Femur (tissue), 1 donor: ENCODE measurements at places on chromosomes 2 and 18.

DNA sequence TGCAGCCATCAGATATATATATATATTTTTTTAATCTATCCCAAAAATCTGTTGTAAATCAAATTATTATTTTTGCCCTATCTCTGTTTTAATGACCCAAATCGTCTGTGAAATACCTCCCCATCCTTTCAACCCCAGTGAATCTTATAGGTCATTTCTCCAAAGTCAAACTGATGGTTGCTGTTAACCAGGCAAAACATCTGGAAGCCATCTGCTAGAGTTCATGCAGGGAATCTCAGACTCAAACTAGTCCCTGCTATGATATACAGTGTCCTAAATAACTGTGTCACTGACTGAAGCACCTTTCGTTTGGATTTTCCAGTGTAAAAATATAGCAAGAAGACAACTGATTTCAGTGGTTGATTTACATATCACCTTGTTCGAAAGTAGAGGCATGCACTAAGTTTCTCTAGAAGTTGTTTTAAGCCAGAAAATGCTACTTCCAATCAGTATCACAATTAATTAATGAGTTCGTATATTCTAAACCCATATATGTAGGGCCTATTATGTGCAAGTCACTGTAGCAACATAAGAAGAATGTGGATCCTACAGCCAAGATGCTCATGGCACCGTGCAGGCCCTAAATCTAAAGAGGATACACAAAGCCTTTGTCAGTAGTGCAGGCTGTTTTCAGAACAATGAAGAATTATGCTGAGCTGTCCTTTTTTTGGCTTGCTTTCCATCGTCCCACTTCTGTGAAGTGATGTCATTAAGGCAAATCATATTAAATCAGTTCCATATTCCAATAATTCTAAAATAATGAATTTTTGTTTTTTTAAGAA is 566.0 kb downstream of the STK39 start:
- DNase-seq = no peak

DNA sequence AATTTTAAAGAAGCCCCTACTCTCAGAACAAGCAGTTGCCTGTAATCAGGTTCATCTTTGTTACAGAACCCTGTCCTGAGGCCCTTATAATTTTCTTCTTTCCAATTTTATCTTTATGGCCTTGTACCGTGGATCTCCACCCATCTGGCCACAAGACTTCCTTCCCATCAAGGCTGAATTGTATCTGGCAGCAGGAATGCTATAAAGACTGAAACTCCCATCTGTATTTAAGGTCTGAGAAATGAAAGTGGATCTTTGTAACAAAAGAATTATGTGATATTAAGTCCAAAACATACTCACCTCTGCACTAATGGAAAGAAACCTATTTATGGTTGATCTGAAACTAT is 91.8 kb downstream of the METTL8 start:
- DNase-seq = peak; percentile 30

DNA sequence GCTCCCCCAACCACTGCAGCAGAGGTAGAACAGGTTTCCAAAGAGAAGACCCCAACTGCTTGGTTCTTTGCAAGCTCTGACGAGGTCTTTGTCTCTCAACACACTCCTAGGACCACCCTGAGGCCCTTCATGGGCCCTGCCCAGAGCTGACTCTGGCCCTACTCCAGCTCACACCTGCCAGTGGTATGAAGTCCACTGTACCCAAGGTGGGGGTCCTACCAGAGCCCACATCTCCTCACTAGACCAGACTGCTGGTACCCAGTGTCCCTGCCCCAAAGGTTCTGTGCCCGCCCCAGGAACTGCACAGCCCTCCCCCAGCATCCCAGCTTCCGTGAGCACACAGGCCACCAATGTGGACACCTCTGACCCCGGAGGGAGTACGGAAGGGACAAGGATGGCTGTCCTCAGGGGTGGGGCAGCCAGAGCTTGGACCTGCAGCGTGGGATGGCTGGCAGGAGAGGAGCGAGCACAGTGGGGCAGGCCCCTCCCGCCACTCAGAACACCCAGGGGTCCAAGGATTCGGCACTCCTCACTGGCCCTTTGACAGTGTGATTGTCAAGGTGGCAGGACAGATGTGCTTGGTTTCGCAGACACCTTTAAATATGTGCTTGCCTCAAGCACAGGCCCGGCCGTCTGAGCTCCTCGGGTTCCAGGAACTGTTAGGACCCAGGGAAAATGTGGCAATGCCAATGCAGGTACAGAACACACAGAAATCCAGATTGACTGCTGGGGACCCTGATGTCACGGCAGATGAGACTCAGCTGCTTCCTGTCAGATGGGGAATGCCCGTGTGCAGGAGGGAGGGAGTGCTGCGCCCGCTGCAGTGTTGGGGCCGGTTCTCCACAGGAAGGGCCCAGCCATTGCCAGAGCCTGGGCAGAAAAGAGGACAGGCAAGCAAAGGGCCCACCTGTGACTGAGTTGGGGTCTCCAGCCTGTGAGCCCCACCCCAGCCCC is 51.2 kb downstream of the MTERF4 start:
- peak; percentile 12 for DNase-seq

DNA sequence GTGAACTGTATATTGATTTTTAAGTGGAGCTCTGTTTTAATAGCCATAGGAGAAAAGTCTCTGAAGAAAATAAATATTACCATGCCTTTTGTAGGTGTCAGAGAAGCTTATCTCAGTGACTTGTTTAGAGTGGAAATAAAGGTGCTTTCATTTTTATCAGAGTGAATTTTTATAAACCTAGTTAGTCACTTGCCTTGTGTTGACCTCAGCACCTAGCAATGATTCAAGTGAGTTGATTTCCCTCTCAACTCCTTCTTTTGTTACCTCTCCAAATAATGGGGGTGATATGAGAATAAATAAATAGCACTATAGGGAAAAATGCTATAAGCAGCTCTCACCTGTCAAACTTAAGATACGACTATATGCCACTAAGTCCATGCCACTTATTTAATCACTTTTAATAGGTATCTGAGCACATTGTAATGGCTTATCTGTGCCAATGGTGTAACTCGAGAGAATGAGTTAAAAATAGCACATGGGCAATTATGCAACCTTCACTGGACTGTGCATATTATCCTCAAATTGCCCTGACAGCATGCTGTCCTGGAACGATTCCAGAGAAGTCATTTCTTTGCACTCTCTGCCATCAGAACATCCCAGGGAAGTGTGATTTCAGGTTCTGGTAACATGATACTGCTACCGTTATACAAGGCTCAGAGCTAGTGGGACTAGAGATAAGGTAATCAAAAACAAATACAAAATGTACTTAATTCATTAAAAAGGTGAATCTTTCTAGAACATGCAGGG is 290.8 kb downstream of the CCDC85A start:
- no peak for DNase-seq

DNA sequence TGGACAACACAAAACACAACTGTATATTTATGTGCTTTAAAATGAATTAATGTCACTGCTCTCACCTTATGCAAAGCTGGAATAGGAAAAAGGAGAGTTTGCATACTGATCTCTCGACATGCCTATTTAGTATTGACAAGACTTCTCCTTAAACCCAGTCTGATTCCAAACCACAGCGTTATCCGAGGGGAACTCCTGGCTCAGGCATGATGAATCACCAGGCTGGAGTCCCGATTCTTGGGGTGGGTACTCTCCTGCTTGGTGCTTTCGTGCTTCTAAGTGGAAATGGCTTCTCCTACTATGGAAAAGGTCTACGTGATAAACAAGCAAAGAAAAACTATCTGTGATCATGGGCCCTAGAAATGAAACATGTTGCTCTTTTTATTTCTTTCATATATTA is 88.9 kb upstream of the SLC35G4 start:
- DNase-seq = no peak

GRCh38 chr2:224379172-224379571 is 22.7 kb downstream of the FAM124B start:
- no peak for DNase-seq

- no peak for DNase-seq
Measured at GRCh38 chr18:49250816-49251388, 209.5 kb downstream of the DYM start.

DNA sequence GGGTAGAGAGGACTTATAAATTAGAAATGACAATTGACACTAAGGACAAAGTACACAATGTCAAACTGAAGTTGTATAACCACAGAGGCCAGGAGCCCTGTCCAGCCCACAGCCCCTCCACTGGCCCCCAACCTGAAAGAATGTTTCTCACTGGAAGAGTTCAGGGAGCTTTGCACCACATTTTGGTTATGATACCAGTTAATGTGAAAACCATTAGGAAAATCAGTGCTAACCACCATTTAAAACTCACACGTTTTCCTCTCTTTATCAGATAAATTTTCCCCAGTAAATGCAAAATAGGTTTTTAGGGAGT is 6.2 kb upstream of the IL1RL2 start:
- DNase-seq = no peak

- DNase-seq = no peak
Measured at GRCh38 chr2:20330192-20330591, 20.5 kb downstream of the PUM2 start.

DNA sequence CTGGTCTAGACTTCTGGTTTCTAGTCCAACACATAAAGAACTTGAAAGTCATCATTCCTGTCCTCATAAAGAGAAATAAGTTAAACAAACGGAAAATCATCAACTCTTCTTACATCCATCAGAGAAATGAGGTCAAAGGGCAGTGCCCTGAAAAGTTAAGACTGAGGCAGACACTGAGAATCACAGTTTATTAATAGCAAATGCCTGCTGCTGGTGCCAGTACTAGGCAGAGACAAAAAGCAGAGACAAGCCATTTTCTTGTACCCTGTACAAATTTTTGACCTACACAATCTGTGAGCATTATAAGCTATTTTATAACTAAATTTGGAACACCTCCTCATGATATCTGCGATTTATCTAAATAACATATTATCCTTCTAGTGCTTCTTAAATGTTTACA is 36.8 kb downstream of the ATF2 start:
- no peak for DNase-seq

GRCh38 chr18:8357320-8357719 is 251.9 kb upstream of the RAB12 start:
- DNase-seq = no peak

DNA sequence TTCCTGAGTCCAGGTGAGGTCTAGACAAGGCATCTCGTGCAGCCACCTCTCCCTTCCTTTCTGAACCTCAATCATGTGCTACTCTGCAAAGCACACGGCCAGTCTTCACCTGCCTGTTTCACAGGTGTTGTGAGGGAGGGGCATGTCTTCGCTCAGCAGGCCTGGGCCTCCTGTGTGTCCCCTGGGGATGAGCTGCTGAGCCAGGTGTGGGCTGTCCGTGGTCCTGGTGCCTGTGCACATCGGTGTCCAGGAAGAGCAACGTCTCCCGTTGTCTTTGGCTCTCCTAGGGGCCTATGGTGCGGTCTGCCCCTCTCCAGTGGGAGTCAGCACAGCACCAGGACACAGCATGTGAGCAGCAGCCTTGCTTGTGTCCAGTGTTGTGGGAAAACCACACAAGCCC is 16.7 kb downstream of the ARHGEF4 start:
- DNase-seq = no peak

- no peak for DNase-seq
Measured at GRCh38 chr2:101566632-101567228, 91.8 kb upstream of the RFX8 start.

- no peak for DNase-seq
Measured at GRCh38 chr18:62878305-62878704, 163.0 kb downstream of the PHLPP1 start.

DNA sequence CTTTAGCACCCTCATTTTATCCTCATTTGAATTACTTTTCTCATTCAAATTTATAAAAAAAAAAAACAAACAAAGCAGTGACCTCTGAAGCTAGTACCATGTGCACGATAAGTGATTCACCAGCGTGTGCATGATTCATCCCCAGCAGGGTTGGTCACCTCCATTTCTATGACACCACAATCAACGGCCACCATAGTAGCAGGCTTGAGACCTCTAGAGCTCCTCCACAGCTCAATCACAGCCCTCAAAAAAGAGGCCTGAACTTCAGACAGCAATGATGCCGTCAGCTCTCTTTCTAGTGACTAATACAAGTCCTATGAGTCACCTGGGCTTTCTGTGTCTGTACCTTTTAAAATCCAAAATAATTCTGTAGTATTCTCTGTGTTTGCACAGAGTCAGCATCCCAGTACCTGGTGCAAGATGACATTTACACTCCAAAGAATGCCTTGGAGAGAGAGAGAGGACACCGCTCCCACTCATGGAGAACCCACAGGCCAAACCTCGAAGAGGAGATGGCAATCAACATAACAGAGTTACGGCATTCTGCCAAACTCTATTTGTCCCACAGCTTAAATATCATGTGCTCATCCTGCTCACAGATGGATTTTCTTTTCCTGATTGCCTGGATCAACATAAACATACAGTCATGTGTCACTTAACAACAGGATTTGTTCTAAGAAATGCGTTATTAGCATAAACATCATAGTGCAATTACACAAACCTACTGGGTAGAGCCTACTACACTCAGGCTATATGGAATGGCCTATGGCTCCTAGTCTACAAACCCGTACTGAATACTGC is 58.7 kb downstream of the L3MBTL4 start:
- DNase-seq = no peak

GRCh38 chr18:44732599-44732998 is 51.9 kb downstream of the SETBP1 start:
- DNase-seq = peak; percentile 47

DNA sequence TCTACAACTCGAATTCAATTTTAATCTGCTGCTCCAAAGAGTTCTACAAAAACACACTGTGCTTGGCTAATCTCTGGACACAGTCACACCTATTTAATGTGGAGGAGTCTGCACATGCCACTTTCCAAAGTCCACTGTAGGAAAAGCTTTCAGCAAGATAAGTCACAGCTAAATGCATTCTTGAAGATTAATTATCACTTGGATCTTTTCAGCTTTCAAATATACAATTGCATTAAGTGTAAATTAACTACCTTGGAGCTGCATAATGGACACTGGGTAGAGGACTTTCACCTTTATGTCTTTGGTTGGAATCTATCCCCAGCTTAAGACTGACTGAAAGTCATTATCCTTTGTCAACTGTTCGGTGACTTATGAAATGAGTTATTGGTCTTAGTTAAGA is 565.1 kb downstream of the PIK3C3 start:
- DNase-seq = no peak

DNA sequence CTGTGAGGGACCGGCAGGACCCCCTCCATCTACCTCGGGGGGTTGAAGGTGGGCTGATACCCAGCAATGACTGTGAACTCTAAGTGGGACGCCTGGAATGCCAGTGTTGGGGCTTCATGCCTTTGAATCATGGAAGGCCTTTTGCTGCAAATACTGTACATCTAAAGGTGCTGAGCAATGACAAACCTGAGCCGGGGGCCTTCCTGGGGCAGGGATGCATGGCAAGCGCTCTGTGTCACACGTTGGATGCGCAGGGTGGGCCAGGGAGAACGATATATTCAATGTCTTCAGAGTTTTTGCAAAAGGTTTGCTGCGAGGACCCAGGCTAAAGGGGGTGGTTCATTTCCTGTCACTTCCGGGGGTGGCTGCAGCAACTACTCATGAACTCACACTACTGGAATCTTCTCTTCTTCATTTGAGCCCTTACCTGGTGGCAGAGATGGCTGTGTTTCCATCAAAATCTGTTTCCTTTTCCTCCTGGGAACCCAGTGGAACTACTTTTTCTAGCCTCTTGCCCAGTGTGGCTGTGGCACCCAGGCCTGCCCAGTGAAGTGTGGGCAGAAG is 24.1 kb upstream of the INHBB start:
- DNase-seq = no peak
